ENCODE measurements at places on chromosomes 16 and 17.

GRCh38 chr17:14940108-14940937 lies 324.8 kb downstream of the PMP22 start:
- DNase-seq, result no peak

DNA sequence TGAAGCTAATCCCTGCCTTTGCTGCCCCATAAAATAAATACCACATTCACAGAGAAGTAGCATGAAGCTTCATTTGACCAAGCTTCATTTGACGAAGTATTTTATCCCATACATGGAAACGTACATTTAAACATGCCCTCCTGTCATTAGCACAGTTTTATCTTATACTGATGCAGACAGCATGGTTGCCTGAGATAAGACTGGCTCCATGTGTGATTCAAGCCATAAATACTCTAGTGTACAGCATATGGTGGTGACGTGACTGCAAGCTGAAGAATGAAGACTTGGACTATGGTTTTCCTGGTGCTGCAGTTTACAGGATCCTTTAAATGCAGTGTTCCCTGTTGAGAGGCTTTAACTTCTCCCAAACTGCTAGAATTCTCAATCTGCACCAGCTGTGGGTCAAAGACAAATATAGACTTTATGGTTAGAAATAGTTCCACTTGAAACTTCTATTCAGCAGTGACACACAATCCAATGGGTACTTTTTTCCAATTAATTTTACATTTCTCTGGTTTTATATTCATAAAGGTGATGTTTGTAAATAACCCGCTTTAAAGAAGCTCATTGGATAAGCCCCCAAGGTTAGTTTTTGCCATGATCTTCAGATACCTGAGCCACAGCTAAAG lies 64.9 kb downstream of the CYB561 start:
- no peak for DNase-seq

DNA sequence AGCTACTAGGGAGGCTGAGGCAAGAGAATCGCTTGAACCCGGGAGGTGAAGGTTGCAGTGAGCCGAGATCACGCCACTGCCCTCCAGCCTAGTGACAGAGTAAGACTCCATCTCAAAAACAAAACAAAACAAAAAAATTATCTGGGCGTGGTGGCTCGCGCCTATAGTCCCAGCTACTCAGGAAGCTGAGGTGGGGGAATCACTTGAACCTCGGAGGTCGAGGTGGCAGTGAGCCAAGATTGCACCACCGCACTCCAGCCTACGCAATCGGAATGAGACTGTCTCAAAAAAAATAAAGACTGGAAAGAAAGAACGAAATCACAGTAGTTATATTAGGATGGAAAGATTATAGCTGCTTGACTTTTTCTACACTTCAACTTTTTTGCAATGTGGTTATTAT lies 18.9 kb downstream of the COG1 start:
- no peak for DNase-seq

DNA sequence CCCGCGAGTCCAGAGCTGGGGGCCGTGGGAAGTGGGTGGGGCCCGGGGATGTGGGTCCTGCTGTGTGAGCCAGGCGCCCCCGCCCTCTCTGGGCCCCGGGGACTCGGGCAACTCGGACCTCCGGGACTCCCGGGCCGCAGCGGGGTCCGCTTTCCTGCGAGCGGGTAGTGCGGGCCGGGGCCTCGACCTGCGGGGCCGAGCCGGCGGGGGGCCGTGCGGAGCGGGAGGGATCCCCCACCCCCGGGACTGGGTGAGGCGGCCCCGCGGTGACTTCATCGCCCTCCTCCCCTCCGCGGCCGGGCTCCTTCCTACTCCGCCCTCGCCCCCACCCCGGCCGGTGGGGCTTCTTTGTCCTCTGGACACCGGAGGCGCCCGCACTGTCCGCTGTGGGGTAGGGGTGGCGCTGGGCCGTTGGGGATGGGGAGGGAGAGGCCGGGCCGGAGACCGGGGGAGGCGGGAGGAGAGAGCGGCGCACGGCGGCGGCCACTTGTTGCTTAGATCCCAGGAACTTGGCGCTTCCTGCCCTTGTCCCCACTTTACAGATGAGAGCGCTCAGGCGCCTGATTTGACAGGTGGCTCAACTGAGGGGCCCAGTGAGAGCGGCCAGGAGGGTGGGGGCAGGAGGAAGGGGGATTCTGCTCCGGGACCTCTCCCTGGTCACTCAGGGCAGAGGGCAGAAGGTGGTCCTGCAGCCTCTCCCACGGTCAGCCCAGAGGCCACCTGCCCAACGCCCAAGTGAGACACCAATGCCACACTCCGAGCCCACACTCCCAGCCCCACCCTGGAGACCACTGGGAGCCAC lies 874 bp downstream of the CMTM3 start:
- peak; percentile 82 for DNase-seq

- no peak for DNase-seq
Measured at GRCh38 chr17:11813871-11814270, 183.4 kb downstream of the ZNF18 start.

- DNase-seq, result peak; percentile 49
Measured at GRCh38 chr16:278863-279366, 1.5 kb upstream of the ARHGDIG start.

- DNase-seq, result no peak
Measured at GRCh38 chr17:80183581-80184422, 14.0 kb downstream of the CARD14 start.

DNA sequence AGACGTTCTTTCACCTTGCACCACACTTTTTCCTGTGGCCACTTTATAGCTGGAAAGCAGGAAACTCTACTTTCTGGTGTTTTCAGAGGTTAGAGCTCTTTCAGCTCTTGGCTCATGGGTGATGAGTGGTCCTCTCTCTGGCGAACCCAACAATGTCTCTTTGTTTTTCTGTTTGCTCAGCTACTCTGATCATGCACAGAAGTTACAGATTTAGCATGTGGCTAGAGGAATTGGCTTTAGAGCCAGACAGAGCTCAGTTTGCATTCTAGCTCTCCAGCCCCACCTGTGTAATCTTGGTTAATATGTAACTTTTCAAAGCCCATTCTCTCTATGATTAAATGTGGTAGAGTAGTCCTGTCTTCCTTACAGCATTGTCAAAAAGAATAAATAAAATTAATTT lies 225.2 kb downstream of the HAPSTR1 start:
- no peak for DNase-seq

DNA sequence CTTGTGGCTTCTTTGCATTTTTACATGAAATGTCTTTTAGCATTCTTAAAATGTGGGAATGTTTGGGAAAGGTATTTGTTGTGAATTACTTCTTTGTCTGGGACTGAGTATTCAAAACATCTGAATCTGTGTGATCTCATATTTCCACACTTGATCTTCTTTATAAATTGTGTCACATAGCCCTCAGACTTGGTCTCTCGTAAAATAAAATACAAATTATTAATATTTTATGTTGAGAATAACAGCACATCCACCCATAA lies 81.9 kb downstream of the TUBD1 start:
- DNase-seq, result no peak

- DNase-seq, result no peak
Measured at GRCh38 chr17:75459590-75460267, 3.3 kb downstream of the TMEM94 start.

GRCh38 chr16:11329891-11330290 lies 15.4 kb upstream of the RMI2 start:
- DNase-seq, result no peak

DNA sequence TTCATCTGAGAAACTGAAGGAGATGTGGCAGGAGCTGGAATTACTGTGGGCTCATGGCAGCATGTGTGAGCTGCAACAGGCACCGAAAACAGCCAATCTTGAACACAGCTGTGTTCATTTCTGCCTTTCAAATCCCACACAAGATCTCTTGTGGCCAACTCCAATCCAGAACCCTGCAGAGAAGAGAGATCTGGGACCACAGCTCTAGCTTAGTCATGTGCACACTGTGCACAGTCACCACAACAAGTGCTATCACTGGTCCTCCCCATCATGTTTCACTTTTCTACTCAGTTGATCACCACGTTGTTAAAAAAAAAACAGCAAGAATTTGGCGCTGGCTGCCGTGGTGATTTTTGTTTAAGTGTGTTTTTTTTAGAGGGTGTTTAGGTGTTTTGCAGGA lies 254.5 kb upstream of the ELAC2 start:
- no peak for DNase-seq

GRCh38 chr16:49598383-49599170 lies 225.0 kb downstream of the C16orf78 start:
- DNase-seq, result no peak

- no peak for DNase-seq
Measured at GRCh38 chr17:48470388-48471034, 40.5 kb upstream of the SKAP1 start.

DNA sequence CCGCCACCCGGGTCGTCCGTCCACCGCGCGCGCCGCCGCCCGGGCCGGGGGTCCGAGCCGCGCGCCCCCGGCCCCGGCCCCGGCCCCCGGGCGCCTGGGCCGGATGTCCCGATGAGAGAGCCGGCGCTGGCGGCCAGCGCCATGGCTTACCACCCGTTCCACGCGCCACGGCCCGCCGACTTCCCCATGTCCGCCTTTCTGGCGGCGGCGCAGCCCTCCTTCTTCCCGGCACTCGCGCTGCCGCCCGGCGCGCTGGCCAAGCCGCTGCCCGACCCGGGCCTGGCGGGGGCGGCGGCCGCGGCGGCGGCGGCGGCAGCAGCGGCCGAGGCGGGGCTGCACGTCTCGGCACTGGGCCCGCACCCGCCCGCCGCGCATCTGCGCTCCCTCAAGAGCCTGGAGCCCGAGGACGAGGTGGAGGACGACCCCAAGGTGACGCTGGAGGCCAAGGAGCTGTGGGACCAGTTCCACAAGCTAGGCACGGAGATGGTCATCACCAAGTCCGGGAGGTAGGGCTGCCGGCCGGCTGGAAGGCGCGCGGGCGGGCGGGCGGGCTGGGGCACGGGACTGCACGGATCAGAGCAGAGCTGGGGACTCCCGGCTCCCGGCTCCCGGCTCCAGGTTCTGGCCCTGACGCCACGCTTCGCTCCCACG lies 548 bp downstream of the TBX2 start:
- DNase-seq, result peak; percentile 71
